ENCODE measurements at places on chromosomes 16 and 17.

- DNase-seq, result no peak
Measured at GRCh38 chr16:69555437-69555836, 10.3 kb upstream of the NFAT5 start.

- DNase-seq, result no peak
Measured at GRCh38 chr17:48051706-48052486, 3.7 kb downstream of the NFE2L1 start.

GRCh38 chr16:28596840-28597691 lies at the start of gene SULT1A2:
TSS of gene SULT1A2 (minus strand) at chr16:28597050. CDS start at chr16:28595930, 1,120 bp downstream.
- no peak for DNase-seq

- DNase-seq, result no peak
Measured at GRCh38 chr17:82018152-82018988, 4.3 kb downstream of the CENPX start.

DNA sequence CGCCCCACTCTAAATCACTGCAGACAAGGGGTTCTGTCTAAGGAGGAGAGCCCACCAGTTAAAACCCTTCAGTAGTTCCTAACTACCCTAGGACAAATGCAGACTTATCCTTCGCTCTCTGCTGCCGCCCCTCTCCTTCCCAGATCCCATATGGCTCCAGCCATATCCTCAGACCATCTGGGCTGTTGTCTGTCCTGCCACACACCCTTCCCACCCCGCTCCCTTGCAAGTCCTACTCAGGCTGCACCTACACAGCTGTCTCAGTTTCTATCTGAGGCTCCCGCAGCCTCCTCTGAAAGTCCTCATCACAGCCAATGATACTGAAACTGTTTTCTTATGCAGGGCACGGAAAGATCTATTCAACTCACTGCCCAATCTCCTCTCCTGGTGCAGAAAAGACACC lies 720 bp upstream of the BCKDK start:
- DNase-seq, result no peak

DNA sequence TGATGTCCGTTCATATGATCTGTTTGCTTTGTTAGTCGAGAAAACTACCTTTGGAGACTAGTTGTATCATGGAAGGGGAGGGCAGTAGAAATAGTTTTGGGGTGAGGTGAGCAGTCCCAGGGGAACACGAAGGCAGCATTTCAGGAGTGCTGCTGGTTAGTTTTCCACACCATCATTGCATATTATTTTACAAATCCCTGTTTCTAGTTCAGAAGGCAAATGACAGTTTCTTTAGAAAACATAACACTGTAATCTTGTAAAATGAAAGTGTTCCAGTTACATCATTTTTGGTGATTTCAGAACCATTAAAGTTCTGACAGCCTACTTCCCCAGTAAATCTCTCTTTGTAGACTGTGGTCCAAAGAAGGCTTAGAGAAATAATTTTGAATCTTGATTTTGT lies 25.4 kb downstream of the BANP start:
- no peak for DNase-seq

DNA sequence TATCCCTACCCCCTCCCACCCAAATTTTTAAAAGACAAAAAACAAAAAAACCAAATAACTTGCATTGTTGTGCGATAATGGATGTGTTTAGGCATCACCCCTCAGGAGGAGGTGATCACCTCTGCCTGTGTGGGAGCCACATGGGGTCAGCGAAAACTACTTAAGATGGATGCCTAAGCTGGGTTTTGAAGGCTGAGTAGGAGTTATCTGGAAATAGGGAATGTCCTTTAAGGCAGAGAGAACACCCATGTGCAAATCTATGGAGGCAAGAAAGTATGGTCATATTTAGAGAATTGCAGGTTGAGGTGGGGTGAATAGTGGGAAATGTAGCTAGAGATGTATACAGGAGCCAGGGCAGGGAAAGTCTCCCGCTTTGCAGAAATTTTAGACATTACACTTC lies 5.6 kb upstream of the TACO1 start:
- no peak for DNase-seq

- DNase-seq, result no peak
Measured at GRCh38 chr17:81018044-81018802, 16.7 kb upstream of the BAIAP2 start.

GRCh38 chr16:89090182-89090630 lies 3.4 kb upstream of the ACSF3 start:
- DNase-seq, result no peak

GRCh38 chr17:78044280-78044835 lies 84.2 kb downstream of the TMC6 start:
- DNase-seq, result no peak

DNA sequence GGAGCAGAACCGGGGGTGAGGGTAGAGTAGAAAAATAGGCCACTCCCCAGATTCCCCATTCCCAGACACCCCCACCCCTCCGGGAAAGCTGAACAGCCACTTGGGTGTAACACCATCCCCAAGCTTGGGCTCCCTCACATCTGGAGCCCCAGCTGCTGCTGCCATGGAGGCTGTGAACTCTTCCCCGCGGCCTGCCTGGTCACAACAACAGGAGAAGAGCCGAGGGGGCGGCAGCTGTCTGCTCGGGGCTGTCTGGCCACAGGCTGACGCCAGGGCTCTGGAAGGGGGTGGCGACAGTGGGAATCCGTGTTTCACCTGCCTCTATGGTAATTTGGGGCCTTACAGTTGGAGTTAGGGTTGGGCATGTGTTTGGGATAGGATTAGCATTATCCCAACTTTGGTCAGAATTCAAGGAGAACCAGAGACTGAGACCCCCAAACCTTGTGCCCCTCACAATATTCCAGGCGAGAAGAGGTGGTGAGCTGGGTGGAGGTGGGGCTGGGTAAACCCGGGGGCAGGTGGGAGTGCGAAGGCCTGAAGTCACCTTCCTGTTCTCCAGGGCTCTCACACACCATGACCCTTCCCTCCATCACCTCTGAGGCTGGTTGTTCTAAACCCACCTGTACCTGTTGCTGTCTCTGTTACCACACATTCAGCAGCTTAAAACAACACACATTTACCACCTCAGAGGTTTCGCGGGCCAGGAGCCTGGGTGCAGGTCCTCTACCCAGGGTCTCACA lies 29.7 kb upstream of the NXPH3 start:
- DNase-seq, result no peak

DNA sequence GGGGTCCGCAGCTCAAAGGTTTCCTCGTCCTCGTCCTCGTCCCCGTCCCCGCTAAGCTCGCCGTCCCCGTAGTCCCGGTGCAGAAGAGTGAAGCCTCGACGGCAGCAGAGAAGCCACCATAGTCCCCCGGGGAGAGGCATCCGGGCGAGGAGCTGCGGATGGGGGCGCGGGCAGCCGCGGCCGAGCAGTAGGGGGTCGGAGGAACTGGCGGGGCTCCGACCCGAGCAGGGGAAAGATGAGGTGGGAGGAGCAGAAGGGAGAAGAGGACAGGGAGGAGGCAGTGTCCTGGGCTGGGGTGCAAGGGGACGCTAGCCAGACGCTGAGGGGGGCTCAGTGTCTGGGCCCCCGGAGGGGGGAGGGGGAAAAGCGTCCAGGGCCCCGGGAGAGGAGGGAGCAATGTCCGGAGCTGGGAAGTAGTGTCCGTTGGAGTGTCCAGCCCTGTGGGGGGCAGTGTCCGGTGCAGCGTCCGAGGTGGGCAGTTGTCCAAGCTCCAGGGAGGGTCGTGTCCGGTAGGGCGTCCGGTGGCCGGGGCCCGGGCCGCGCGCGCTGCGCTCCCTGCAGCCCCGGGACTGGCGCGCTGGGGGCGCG lies at the start of gene PLEKHH3:
PLEKHH3 (minus strand) TSS at position 571 of the 588 bp plus-strand sequence; CDS start at position 140, 431 bp downstream.
- no peak for DNase-seq

DNA sequence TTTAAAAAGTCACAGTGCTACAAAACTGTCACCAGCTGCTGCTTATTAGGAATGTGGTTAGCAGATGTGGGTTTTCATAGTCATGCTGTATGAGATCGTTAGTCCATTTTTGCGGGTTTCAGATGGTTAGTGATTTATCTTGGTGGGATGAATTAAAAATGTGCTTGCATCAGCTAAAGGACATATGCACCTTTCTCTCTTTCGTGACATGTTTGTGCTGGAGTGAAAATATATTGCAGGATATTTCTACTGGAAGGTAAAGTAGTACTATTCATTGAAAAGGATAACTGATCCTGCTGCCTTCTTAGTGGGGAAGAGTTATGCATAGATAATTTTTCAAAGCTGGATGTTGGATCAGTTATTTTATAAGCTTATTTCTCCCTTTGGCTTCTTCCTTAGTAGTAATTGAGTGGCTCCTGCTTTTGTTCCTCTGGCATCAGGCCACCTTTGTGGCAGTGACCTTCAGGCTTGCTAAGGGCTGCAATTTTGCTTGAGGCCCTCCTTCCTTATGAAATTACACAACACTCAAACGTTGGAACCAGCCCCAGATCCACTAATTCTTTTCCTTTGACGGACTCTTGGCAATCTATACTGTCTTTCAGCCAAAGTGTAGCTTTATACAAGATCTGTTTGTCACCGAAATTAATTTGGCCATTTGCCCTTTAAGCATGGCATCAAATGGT lies 7.5 kb upstream of the SNTB2 start:
- no peak for DNase-seq

- no peak for DNase-seq
Measured at GRCh38 chr17:72953621-72954020, 138.9 kb downstream of the SLC39A11 start.

DNA sequence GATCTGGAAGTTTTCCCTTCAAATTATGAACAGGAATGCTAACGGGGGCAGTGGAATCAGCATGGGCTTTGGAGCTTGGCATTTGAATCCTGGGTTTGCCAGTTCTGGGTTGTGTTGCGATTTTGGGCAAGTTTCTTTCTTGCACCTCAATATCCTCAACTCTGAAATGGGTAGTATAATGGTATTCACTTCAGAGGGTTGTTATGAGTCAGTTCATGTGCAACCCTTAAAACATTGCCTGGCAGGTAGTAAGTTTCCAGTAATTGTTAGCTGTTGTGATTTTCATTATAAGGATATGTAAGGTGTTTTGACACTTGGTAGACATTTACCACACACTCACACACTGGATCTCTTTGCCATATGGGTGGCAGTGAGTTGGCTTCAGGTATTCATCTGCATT lies 33.4 kb downstream of the SNX29 start:
- no peak for DNase-seq

GRCh38 chr16:9904526-9904925 lies 277.7 kb downstream of the GRIN2A start:
- DNase-seq, result no peak

GRCh38 chr16:61274211-61274610 lies 762.0 kb downstream of the CDH8 start:
- no peak for DNase-seq

DNA sequence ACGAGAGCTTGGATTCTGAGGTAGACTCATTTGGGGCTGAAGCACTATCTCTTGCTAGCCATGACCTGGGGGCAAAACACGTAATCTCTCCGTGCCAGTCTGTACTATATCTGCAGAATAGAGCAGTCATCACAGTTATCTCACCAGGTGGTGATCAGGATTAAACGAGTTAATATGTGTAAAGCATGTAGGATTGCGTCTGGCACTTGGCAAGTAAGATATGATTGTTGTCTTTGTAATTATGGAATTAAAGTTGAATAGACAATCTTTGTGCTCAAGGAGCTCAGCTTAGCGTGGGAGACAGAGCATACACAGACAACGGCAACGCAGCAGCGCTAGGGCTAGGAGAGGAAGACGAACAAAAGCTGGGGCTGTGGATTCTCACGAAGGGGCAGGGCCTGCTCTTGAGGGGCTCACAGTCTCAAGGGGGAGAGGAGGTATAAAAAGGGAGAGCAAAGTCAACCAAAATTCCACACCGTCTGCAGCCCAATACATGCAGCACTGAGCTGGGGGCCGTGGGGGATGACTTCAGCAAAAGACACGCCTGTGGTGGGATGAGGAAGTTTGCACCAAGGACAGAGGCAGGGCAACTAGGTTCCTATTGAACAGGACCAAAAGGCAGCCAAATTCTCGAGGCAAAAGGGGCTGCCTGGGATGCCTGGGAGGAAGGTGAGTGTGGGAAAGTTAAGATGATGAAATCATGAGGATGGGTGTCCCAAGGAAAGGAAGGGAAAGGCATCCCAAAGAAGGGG lies 68.6 kb downstream of the SDK2 start:
- no peak for DNase-seq

DNA sequence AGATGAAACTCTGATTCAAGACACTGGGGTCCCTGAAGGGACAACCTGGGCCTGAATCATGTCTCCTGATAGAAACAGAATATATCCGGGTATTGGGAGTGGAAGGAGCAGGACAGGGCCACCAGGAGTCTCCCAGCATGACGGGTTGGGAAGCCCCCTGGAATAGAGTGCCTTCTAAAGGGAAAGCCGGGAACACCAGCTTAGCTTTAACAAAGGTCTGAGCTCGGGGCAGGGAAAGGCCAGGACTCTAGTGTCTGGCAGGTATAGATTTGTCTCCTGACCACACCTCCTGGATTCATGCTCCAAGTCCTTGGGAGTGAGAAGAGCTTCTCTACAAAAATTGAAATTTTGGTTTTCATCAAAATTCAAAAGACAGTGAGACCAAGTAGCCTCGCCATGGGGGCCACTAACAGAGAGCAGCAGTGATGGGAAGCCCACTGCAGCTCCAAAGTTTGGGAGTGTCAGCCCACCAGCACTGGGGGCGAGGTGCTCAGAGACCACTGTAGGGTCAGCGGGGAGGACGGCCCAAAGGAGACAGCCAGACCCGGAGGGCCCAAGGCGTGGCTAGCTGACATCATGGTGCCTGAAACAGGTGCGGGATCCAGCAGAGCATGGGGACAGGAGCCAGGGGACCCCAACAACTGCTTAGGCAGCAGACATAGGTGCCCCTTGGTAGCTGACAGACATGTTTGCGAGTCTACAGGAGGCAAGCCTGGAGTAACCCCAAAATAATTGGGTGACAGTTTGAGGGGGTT lies 81.0 kb downstream of the C16orf78 start:
- DNase-seq, result no peak

GRCh38 chr16:68923116-68923515 lies 79.8 kb downstream of the TANGO6 start:
- DNase-seq, result no peak

DNA sequence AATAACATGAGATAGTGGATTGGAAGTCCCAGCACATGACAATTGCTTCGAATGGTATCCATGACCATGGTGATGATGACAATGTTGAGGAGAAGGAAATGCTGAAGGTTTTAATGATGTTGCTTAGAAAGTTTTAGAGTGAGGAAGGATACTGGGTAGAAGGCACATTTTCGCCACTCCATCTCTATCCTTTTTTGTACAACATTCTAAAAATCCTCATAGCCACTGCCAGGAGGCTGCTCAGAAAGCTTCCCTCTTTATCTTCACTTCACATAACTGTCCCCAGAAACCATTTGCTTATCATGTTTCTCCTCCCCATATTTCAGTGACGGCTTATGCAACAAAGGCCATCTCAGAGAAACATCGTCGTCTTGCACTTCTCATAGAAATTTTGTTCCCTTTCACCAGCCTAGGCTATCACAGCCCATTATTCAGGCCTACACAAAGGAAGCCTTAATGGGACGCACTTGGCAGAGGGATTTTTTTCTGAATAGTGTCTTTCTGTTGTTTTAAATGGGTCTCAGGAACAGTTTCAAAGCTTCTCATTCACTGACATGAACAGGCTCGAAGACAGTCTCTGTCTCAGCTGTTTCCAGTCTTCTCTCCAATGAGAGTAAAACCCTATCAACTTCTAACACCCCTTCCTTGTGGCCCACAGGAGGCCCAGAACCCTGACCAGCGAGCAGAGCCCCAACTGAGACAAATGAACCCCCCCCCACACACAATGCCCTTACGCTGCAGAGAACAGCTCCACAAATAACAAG lies 506.7 kb downstream of the HAPSTR1 start:
- DNase-seq, result no peak

- DNase-seq, result no peak
Measured at GRCh38 chr16:9118170-9118569, 26.7 kb downstream of the HAPSTR1 start.

GRCh38 chr16:70276392-70276791 lies 12.9 kb downstream of the AARS1 start:
- no peak for DNase-seq

GRCh38 chr16:75742424-75743047 lies 16.2 kb upstream of the CPHXL start:
- DNase-seq, result no peak

All from germinal center (tissue), 1 donor.